Activated naive CD4-positive, alpha-beta T cell (primary cell): ENCODE measurements at places on chromosomes 2 and 18.

GRCh38 chr2:6970976-6971480, 53.8 kb downstream of the RNF144A start:
- DNase-seq: no peak

GRCh38 chr2:6814312-6814711, 51.4 kb downstream of the CMPK2 start:
- no peak for DNase-seq

DNA sequence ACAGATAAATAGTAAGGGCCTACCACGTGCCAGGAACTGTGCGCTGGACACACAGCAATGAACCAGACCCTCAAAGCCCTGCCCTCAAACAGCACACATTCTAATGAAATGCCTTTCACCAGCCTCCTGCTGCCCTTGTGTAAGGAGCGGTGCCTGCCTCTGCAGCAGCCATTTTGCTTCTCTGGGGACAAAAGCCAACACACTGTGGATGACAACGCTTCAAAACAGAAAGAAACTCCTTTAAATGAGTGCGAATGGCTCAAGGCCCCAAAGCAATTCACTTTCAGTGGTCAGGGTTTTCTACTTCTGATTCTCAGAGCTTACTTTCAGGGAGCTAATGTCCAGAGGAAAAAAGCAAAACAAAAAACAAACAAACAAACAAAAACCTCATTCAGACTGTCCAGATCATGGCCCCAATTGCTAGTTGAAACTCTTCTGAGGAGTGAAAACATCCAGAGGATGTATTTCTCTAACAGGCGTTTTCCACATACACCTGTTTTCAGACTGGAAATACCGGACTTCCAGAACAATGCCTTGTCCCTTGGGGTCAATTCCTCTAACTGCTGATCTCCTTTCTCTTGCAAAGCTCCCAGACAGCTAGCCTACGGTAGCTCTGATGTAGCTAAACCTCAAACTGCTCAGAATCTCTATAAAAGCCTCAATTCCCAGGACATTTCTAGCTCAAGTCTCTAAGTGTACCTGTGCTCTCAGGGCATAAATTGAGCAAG, 323.3 kb upstream of the ZNF521 start:
- no peak for DNase-seq

- no peak for DNase-seq
Observed at GRCh38 chr18:14978962-14979535, 231.1 kb downstream of the ANKRD30B start.

DNA sequence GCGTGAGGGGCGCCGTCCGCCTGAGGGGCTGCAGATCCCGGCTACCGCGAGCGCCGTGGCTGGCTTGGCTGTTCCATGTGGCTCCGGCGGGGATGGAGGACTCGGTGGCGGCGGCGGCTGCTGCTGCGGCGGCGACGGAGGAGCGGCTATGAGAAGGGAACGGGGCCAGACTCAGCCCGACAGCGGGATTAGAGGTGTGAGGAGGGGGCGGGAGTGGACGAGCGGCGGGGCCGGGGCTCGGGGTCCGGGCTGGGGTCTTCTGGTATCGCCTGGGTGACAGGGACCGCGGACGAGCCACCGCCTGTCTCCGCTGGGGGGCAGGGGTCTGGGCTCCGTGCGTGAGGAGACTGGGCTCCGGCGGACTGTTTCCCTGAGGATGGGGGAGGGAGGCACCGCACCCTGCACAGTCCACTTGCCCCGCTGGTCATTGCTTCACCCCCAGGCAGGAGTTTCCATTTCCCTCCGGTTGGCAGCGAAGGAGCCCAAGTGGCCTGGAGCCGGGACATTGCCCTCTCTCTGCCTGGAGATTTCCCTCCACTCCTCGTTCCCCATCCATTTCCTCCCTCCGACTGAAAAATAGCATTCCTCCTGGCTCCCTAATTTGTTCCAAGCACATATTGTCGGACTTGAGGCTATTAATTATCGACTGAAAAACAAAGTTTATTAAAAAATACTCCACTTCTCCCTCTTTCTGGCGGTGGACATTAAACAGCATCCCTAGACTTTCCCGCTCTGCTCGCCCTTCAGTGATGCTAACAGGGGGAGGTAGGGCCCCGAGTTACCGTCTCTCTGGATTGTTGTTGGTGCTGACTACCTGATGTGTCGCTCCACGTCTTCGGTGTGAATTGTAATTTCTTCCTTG, 577 bp downstream of the EHBP1 start:
- no peak for DNase-seq

GRCh38 chr2:188628989-188629752, 337.5 kb downstream of the GULP1 start:
- DNase-seq: no peak

GRCh38 chr2:181683518-181684453, 3.5 kb upstream of the NEUROD1 start:
- DNase-seq: no peak

- no peak for DNase-seq
Observed at GRCh38 chr2:36587556-36587955, 10.4 kb downstream of the FEZ2 start.

DNA sequence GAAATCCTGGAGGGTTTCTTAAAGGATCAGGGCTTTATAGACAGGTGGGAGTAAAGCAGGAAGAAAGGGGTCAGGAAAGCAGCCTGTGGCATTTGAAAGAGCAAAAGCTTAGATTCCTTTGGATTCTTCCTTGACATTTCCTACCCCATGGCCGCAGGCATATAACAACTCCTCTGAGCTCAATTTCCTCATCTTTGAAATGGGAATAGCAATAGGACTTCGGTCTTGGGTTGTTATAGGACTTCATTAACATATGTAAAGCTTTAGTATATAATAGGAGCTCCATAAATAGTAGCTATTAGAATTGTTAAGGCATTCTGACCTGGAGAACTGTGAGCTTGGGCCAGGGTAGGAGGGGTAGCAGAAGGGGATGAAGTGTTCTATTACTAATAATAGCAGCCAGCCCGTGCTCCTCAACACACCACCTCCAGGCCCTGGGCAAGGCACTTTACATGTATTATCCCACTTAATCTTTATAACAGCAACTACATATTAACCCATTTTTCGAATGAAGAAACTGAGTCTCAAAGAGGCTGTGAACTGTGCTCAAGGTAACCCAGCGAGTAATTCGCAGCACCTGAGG, 10.6 kb downstream of the ZFP36L2 start:
- DNase-seq: no peak

GRCh38 chr2:165016772-165017411, 61.6 kb upstream of the SLC38A11 start:
- DNase-seq: no peak

GRCh38 chr2:234587341-234588053, 90.6 kb upstream of the ARL4C start:
- no peak for DNase-seq

DNA sequence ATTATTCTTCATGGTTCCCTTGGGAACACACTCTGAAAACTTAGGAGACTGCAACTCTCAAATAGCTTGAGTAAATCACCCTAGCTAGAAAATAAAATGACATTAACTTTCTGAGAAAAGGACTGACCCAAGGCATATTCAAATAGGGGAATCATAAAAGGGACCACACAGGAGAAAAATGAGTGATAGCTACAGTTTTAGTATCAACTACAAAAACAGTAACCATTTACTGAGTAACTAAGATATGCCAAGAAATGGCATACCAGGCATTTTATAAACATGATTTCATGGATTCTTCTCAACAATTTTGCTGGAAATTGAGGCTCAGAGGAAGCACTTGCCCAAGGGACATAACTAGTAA, 84.5 kb downstream of the AFF3 start:
- no peak for DNase-seq

- DNase-seq: no peak
Observed at GRCh38 chr2:133331436-133331835, 236.8 kb downstream of the NCKAP5 start.

- DNase-seq: no peak
Observed at GRCh38 chr18:37391698-37392548, 173.7 kb downstream of the CELF4 start.

GRCh38 chr2:172046080-172046678, 39.1 kb upstream of the DLX1 start:
- DNase-seq: no peak

DNA sequence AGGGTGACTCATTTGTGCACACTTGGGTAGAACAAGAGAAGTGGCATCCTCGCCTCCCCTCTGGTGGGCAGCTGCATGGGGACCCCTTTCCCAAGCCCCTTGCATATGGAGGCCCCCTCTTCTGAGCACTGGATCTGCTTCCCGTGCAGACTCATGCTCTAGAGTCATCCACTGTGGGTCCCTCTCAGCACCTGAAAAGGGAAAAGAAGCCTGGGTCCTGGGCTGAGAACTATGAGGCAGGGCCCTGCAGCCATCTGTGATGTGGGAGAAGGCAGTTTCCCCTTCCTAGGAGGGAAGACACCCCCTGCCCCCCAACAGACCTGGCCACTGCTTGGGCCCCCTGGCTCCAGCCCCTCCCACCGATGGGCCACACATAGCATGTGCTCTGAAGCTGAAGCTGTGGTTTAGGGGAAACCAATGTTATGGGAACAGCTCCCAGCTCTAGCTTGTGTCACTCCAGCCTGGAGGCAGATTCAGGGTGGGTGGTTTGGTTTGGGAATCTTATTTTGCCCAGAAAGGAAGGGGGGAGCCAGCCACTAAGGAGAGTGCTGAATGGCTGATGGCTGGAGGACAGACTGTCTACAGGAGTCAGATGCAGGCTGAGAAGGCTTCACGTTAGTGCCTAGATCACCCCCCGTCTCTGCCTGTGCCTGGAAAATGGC, 172.8 kb downstream of the GLI2 start:
- no peak for DNase-seq

- DNase-seq: no peak
Observed at GRCh38 chr2:186909095-186909494, 60.1 kb upstream of the ZSWIM2 start.

GRCh38 chr2:199713746-199714145, 137.2 kb downstream of the FTCDNL1 start:
- DNase-seq: no peak

DNA sequence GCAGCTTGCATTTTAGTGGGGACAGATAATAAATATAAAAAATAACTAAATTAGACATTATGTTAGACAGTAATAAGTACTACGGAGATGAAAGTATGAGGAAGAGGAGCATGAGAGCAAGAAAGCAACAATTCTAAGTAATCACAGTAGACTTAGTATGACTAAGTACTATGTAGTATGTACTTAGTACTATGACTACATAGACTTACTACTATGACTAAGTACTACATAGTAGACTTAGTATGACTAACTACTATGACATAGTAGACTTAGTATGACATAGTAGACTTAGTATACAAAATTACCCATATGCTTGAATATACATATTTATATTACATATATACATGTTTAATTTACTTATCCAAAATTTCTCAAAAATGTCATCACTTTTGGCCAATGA, 29.3 kb downstream of the CDH20 start:
- DNase-seq: no peak

GRCh38 chr2:11703700-11704099, 33.7 kb upstream of the NTSR2 start:
- DNase-seq: no peak

DNA sequence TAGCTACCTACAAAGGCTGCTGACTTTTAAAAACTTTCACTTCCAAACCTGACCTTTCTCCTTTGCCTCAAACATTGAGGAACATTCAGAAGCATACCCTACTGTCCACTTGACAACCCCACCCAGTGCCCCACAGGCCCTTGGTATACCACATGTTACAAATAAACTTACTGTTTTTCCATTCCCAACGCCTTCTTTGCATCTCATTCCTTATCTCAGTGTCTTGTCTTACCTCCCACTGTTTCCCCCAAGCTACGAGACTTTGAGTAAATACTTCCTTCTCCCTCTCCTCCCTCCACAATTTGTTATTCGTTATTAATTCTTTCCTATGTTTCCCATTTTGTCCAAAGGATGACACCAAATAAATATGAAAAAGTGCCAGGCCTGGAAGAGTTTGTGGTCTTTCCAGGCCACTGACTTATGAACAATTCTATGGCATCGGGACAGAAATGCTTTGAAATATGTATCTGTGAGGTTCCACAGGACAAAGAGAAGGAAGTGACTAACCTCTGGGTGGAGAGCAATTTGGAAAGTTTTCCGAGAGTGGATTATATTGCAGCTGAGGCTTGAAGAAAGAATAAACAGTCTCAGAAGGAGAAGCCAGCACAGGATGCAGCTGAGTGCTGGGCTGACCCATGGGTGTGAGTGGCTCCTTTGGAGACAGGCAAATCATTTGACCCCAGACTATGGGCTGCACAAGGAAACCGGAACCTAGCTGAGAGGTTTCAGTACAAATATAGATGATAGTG, 409.0 kb downstream of the LPIN1 start:
- no peak for DNase-seq

DNA sequence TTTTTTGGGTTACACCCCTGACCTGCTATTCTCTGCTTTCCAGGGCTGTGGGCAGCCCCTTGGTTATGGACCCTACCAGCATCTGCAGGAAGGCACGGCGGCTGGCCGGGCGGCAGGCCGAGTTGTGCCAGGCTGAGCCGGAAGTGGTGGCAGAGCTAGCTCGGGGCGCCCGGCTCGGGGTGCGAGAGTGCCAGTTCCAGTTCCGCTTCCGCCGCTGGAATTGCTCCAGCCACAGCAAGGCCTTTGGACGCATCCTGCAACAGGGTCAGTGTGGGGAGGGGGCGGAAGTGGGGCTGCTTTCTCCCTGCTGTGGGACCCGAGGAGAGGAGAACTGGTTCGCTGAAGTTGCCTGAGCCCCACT, 9.7 kb upstream of the WNT10A start:
- DNase-seq: no peak

DNA sequence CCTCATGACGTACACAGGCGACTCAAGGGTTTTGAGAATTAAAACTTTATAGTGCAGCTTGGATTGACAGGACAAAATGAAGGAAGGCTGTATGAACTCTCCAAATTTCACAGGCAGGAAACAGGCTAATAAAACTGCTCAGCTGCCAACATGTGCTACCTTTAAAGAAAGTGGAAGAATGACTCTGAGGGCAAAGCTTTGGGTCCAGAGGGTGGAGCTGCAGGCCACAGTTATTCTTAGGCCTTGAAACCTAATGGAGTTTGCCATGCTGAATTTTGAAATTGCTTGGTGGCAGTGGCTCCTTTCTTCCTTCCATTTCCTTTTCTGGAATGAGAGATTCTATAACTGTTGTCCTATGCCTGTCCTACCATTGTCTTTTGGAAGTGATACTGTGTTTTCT, 34.8 kb downstream of the HAT1 start:
- no peak for DNase-seq

- DNase-seq: no peak
Observed at GRCh38 chr2:168239281-168239680, 8.1 kb downstream of the STK39 start.

- no peak for DNase-seq
Observed at GRCh38 chr18:28594034-28594433, 417.1 kb upstream of the CDH2 start.

DNA sequence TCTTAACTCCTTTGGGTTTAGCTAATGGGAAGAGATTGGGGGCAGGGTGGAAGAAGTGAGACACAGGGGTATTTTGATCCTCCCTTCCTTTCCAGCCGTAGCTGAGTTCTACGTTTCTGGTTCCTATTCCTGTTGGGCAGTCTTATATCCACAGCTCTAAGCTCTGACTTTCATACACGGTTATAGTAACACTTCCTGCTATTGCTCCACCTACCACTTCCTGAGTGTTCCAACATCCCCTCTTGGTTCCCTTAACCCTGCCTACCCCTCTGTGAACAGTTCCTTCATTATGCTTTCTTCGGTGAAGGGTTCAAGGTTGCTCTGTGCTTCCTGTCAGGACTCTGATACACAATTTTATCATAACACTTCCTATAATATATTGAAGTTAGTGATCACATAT, 205.1 kb downstream of the DNAH7 start:
- DNase-seq: no peak

GRCh38 chr18:35581898-35582641, 530 bp downstream of the GALNT1 start:
- DNase-seq: no peak
